ENCODE measurements at places on chromosomes 12 and 14.

- peak; percentile 14 for DNase-seq
Measured at GRCh38 chr12:111024205-111024801, 103.9 kb upstream of the MYL2 start.

GRCh38 chr14:51394384-51394783, 154.3 kb downstream of the TMX1 start:
- DNase-seq = no peak

DNA sequence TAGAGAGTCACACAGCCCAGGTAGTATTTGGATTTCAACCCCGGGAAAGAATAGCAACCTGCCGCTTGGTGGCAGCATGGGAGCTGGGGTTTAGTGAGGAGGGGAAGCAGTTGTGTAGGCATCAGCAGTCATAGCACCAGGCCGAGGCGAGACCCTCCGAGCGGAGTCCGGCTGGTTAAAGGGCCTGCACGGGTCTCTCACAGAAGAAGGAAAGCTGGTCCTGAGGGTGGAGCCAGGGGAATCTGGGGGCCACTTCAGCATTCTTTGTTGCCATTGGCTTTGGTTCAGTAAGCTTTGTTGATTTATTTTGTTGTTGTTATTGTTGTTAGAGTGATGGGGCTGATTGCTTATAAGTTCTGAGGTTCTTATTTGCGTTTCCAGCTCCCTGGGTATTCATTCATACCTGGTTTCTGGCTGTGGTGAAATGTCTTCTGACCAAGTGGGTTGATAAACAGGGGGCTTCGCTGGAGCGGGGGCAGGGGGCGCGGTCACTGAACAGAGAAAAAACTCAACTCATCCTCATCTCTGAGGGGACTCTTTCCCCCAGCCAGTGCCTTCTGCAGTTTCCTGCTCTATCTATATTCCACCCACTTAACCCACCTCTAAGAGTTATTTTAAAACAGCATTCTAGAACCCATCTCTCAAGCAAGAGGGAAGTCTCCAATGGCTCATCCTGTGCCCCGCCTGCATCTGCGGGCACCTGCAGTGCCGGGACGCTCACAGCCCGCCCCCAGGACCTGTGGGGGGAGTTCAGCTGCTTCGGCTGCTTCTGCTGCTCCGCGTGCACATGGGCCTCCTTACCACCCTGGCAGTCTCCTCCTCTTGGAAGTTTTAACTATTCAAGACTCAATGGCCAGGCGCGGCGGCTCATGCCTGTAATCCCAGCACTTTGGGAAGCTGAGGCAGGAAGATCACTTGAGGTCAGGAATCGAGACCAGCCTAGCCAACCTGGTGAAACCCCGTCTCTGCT, 11.6 kb downstream of the CKB start:
- no peak for DNase-seq

- no peak for DNase-seq
Measured at GRCh38 chr14:101932673-101933072, 31.7 kb upstream of the DYNC1H1 start.

DNA sequence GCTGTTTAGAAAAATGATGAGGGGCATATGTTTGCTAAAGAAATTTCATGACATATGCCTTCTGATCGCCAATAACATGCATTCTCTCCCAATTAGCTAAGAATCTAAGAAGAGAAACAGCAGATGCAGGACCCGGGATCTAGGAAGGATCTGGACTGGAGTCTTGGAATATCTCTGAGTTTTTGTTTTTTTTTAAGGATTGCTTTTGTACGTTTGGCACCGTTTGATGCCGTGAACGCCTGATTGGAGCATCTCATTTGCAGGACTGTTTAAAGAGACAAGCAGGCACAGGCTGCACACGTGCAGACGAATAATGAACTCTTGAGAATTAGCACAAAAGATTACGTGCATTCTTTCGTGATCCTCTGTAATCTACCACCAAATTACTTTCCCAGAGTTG, 13.6 kb downstream of the EML1 start:
- no peak for DNase-seq

DNA sequence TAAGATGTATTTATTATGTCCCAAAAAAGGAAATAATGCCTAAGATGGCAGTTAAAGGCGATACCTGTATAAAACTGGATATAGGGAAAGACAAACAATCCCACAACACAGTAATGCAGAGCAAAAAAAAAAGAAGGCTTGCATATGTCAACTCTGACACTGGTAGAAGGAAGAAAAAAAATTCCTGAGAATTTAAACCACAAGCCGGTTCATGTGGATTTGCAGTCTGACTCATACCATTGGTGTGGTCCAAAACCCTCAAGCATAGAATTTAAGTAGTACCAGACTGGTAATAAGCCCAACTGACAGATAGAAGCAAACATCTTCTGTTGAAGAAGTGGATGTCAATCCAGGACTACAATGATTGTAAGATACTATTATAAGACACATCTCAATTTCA, 7.2 kb downstream of the DNAI7 start:
- no peak for DNase-seq

DNA sequence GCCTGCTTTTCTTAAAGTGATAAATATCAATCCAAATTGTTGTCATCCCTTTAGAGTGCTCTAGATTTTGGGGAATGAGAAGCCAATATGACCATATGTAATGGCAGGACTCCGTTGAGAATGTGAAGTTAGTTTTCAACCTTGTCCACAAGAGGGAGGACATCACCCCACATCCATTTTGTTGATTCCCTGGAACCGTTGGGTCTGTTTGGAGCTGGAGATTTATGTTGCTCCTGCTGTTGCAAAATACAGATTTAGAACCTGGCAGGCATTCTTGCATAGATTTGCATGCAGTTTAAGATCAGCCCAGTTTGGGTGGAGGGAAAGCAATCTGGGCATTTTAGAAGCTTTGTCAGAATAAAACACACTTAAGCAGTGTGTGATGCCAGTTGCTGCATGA, 620.1 kb downstream of the NRXN3 start:
- no peak for DNase-seq

DNA sequence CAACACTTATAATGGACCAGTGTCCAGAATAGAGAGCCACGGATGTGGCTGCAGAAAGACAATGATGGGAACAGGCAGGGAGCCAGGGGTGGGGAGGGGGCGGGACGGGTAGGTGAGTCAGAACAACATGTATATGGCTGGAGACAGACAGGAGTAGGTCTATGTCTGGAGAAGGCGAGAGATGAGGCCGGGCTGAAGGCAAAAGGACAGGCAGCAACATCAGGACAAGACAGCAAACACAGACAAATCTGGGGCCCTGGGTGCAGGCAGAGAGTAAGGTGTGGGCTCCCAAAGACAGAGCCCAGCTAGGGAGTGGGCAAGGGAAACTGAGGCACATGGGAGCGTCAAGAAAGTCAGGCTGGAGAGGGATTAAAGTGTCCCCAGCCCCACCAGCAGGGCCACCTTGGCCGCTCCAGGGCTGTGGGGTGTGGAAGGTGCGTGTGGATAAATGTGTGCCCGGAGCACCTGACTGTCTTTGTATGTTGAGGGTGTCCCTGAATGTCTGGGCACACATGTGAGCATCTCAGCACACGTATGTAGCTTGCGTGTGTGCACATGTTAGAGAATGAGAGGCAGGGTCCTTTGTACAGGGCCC, 44.1 kb downstream of the FAM222A start:
- no peak for DNase-seq

All from activated CD8-positive, alpha-beta memory T cell treated with anti-CD3 and anti-CD28 coated beads for 1 hour (primary cell).